T-helper 17 cell (primary cell): ENCODE measurements at places on chromosomes 2 and 18. TPM values are rescaled to one million over a fixed set of nuclear protein-coding genes. Genes with fewer than 3 reads are reported as not detected.

Gene RNF103
- 57.2 TPM for total RNA-seq

Gene APOB
- not detected for total RNA-seq

Gene HEATR5B
- 30.0 TPM for total RNA-seq

DNA sequence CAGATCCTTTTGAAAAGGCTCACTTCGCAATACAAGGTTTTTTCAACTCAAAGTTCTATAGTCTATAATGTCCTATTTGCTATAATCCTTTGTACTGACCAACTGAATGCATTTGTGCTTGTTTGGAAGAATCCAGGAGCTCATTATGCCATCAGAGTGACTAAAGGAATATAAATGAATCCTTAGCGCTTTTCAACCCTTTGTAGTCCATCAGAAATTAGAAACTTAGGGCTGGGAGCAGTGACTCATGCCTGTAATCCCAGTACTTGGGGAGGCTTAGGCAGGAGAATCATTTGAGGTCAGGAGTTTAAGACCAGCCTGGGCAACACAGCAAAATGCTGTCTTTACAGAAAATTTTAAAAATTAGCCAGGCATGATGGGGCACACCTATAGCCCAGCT, 330.2 kb upstream of the CHAC2 start:
- DNase-seq: no peak

DNA sequence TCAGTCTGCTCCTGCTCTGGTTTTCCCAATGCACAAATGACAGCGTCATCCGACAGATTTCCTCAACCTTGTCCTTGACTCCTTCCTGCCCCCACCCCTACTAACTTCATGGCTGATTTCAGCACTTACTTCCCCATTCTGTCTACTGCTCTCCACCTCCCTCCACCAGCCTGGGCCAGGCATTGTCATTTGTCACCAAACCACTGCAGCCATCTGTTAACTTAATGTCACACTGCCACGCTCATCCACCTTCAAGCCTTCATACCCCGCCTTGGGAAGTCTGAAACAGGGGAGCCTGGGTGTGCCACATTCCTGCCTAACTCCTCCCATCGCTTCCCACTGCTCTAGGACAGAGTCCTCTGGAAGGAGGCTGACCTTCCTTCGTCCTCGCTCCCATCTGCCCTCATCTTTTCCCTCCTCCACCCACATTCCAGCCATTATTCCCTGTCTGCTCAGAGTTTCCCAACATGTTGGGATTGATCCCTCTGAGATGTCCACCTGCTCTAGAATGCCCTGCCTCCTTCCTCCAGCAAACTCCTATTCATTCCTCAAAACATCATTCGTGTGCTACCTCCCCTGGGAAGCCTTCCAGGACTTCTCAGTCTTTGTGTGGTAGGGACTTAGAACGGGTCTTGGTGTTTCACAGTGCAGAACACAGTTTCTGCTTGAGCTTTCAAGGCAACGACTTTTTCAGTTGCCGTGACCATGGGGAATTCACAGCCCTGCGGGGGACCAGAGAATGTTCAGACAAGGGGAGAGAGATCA, 42.2 kb upstream of the SMAD7 start:
- no peak for DNase-seq

DNA sequence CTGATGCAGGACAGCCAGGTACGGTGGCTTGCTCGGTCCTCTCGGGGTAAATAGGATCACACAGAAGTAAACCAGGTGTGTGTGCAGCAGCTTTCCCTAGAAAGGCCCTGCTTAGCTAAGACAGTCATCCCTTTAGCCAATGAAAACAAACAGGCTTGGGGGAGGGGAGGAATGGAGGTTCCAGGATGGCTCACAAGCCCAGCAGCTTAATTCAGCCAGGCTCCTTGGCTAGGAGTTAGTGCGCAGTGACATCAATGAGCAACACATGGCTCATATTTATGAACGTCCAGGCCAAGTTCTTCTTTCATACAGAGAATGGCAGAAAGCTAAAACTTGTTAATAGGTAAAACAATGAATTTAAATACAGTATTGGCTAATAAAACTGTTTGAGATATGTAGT, 10.2 kb downstream of the IAH1 start:
- no peak for DNase-seq

GRCh38 chr2:7043690-7044089, 126.5 kb downstream of the RNF144A start:
- no peak for DNase-seq

DNA sequence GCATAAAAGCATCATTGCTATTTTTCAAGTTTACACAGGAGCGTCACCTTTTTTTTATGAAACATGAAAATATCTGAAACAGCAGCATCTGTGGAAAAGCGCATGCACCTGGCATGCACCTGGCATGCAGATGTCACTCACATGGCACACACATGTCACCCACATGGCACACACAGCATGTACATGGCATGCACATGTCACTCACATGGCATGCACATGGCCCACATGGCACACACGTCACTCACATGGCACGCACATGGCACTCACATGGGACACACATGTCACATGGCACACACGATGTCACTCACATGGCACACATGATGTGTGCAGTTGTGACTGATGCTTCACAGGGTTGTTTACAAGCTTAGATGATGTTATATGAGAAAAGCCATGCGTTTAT, 188.0 kb downstream of the ZNF407 start:
- no peak for DNase-seq

Gene STEAP3
- total RNA-seq: 0.13 TPM

GRCh38 chr2:9441556-9441955, 18.1 kb downstream of the CPSF3 start:
- no peak for DNase-seq

- DNase-seq: no peak
Observed at GRCh38 chr2:173359231-173359630, 4.6 kb downstream of the CDCA7 start.

Gene CD8A
- total RNA-seq: 0.70 TPM

DNA sequence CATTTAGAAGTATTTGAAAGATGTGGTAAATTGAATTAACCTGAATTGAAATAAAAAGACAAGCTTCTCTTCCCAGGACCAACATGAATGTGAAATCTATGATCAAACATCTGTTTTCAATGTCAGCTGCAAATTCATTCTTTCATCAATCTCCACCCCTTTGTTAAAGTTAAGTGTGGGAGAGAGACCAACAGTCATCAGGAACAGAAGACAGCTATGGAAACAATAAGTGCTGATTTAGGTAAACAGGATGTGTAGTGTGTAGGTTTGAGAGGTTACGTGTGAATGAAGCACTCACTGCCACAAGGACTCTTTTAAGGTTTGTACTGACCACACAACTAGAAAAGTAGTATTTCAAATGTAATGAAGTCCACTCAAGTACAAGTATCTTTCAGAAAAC, 1659.8 kb upstream of the CELF4 start:
- DNase-seq: no peak

DNA sequence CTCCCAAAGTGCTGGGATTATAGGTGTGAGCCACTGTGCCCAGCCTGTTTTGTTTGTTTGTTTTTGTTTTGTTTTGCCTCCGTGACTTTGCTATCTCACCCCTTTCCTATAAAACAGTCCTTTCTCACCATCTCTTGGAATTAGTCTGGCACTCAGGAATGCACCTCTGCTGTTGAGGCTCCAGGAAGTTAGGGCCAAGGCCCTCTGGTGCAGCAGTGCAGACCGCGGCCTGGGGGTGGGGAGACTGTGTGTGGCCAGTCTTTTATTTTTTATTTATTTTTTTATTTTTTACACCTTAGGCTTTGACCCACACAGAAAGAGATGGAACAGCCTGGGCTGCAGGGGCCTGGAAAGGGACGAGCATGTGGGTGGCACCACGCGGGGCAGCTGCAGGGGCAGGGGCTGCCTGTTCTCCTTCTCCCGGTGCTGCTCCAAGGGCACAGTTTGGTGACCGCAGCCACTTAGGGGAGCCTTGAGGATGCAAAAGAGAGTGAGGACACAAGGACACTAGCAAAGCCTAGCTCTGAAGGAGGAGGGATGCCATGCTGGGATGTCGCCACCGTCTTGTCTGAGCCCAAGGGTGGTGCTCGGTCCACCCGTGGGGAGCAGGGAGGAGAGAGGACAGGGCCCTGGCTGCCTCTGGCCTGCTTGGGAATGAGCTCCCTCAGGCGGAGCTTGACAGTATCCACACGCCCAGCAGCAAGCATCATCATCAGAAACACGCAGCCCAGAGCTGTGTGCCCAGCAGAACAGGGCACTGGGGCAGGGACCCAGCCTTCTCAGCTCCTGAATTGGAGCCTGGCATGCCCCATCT, 19.4 kb upstream of the ALPI start:
- no peak for DNase-seq

- no peak for DNase-seq
Observed at GRCh38 chr18:14908541-14908940, 160.6 kb downstream of the ANKRD30B start.

GRCh38 chr2:233853353-233853752, 982 bp downstream of the HJURP start:
- no peak for DNase-seq

DNA sequence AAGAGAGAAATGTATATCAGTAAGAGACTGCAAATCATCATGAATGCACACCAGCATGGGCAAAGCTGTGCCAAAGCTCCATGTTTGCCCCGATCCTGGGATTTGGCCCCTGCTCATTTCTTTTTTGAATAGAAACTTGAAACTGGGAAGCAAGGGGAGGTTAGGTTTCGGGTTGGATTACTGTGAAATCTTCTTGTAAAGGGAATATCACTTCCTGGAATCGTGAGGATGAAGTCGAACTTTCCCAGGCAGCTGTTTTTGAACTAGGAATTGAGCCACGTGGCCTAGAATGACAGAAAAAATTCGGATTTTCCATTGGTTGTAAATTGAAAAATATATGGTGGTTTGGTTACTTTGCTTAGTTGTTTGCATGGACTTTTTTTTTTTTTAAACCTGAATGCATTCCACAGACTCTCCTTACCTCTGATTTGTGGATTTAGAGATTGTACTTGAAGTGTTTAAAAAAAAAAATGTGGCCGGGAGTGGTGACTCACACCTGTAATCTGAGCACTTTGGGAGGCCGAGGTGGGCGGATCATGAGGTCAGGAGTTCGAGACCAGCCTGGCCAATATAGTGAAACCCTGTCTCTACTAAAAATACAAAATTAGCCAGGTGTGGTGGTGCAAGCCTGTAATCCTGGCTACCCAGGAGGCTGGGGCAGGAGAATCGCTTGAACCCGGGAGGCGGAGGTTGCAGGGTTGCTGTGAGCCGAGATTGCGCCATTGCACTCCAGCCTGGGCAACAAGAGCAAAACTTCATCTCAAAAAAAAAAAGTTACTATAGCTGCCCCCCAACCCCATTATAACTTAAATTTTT, 32.1 kb downstream of the GRHL1 start:
- no peak for DNase-seq

Gene OSBPL6
- total RNA-seq: 0.42 TPM

Gene SERPINB13
- not detected for total RNA-seq

- no peak for DNase-seq
Observed at GRCh38 chr2:196137271-196137670, 34.1 kb downstream of the STK17B start.

Gene MC2R
- not detected for total RNA-seq

GRCh38 chr18:70195852-70196434, 9.5 kb downstream of the RTTN start:
- DNase-seq: no peak

DNA sequence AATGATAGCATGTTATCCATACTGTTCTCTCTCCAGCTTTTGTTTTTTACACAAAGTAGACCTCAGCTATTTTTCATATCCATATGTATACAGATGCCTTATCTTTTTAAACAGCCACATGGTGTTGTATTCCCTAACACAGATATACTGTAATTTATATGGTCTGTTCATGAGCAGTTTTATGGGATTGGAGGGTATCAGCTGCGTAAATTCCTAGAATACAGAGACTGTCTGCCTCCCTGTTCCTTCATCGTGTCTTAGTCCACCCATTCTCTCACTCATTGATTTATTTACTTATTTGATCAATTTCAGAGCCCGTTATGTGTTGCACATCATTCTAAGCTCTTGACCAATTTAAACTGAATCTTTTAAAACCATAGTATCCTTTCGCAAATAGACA, 80.6 kb downstream of the GATA6 start:
- no peak for DNase-seq

DNA sequence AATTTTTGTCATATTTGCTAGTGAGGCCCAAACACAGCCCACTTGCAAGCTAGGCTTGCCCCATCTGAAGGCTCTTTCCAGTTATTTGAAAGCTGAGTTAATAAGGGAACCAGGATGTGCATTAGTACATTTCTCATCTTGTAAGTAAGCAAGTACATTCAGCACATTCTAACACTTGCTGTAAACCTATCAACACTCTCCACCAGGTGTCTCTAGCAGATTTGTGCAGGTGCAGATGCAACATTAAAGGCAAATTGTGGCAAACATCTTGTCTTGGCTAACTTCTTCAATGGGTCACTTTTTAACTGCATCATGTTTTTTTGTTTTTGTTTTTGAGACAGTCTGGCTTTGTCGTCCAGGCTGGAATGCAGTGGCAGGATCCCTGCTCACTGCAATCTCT, 25.3 kb upstream of the MFSD6 start:
- no peak for DNase-seq

Gene RAB17
- total RNA-seq: not detected

- no peak for DNase-seq
Observed at GRCh38 chr2:177164131-177164530, 48.5 kb upstream of the HNRNPA3 start.

DNA sequence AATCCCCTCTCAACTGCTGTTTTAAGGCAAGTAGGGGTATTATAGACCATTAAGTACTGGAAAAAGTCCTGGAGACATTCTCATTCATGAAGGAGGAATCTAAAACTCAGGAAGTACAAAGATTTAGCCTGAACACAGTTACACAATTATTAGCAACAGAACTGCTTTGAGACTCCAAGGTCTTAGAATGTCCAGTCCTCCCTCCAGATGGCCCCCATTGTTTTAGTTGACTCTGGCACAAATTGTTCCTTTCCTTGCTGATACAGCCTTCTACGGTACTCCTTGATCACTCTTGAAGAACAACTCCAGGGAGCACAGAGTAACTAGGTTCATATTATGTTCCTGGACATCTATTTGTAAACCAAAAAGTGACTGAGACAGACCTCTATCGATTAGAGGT, 210.1 kb upstream of the RND3 start:
- no peak for DNase-seq

DNA sequence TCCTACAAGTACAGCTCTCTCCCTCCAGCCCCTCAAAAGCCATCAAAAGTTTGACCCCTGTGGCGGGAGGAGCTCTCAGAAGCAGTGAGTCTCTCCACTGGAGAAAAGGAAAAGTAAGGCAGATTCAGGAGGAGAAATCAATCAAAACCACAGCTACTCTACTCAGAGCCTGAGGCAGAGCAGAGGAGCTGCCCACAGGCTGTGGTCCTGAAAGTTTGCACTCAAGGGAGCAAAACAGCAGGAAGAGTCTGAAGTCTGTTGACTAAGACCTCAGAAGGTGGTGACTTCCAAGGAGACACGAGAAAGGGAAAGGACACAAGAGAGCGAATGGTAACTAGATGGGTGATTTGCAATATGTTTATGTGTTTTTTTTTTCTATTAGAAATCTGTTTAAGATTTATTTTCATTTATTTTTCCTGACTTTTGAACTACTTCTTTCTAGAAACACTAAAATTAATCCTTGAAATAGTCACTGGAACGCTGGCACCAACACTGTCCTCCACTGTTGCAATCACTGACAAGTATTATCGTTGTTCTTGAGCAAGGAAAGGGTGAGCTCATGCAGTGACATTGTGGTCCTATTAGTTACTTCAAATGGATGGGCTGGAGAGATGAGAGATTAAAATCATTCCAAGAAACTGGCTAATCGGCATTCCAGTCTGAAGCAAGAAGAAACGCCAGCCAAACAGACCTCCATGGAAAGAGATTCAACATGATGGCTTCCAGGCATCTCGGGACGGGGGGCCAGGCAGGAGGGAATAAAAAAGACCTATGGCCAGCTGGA, 35.8 kb downstream of the PID1 start:
- no peak for DNase-seq

Gene IL36G
- not detected for total RNA-seq

- peak; percentile 23 for DNase-seq
Observed at GRCh38 chr2:110853516-110853915, 121.1 kb downstream of the ACOXL start.
